GM12878 (cell line): ENCODE measurements at places on chromosomes 1 and 21. TPM values are rescaled to one million over a fixed set of nuclear protein-coding genes. Genes with fewer than 3 reads are reported as not detected.

The ALX3 gene
- not detected in 2 replicates for total RNA-seq

DNA sequence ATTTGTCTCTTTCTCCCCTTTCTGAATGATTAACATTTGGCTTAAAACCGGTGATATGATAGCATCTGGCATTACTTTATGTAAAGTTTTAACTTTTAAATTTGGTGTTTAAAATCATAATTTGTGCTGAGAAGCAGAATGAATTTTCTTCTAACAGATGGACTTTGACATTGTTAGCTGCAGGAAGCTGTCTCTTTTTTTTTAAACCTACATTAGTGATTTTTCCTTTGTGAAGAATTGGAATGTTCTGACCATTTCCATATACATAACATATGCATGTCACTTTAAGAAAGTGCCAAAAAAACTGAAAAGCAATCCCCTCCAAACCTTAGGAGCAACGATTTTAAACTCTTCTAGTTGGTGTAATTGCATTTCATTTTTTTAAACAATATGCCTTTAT lies 22.2 kb downstream of the F3 start:
- H3K27me3 ChIP-seq = no peaks in the 10 kb centered on the region
- H3K27ac ChIP-seq = no peak overlapping the region
- H3K36me3 ChIP-seq = no peaks in the 10 kb centered on the region
- H3K4me1 ChIP-seq = no peaks in the 10 kb centered on the region

The SMIM11 gene
- total RNA-seq = 10.2 and 11.7 TPM in 2 replicates

The COL8A2 gene
- 0.08 TPM in 1 of 2 replicates, not detected in the other for total RNA-seq

The RGSL1 gene
- not detected in 2 replicates for total RNA-seq

DNA sequence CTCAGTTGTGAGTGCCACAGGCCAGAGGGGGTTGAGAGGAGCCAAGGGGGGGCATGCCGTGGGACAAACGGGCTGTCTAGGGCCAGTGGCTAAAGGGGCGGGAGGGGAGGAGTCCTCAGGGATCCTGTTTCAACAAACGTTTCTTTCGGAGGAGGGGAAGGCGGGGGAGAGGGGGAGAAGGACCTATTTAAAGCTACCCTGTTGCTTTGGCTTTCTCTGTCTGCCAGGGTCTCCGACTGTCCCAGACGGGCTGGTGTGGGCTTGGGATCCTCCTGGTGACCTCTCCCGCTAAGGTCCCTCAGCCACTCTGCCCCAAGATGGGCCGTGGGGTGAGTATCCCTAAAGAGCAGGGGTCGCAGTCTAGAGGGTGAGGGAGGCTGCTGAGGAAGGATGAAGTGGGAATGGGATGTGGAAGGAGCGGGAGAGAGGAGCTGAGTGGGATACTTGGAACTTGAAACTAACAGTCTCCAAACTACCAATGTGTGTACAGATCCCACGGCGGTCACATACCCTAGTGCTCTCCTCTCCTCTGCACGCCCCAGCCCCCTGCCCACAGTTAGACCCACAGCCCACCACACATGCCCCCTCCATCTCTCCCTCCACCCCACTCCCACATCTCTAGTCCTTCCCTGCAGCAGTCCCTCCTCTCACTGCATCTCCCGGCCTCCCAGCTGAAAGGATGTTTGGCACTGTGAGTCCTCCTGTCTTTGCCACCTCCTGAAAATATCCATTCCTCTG lies at the start of gene ATP1A2:
Gene ATP1A2 (plus strand): TSS at position 215 of the 738 bp plus-strand sequence. CDS start 103 bp downstream, at position 318.
- no peaks in the 10 kb centered on the region for H3K4me1 ChIP-seq
- H3K27ac ChIP-seq = no peak within 1 kb of the TSS
- H3K4me3 ChIP-seq = no peak within 1 kb of the TSS
- no peaks in the 10 kb centered on the region for H3K36me3 ChIP-seq

DNA sequence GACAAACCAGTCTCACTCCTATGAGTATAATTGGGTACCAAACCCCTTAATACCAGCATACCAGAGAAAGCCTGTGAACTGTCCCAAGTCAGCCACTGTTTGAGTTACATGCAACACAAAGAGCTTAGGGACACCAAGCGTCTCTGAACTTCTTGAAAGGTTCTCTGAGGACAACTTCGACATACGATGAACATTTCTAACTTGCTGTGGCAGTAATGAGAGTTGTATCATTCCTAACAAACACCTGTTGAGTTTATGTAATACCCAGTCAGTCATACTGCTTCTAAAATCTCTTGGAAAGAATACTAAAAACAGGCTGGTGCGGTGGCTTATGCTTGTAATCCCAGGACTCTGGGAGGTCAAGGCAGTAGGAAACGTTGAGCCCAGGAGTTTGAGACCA lies 18.4 kb downstream of the CCT8 start:
- H3K4me3 ChIP-seq = no peak overlapping the region
- no peaks in the 10 kb centered on the region for H3K4me1 ChIP-seq
- no peak overlapping the region for H3K27ac ChIP-seq
- DNase-seq = no peak

The RGS8 gene
- total RNA-seq = 0.31 and 0.35 TPM in 2 replicates

The KIRREL1 gene
- total RNA-seq = 0.05 and 0.15 TPM in 2 replicates
